ENCODE measurements at places on chromosomes 1 and 21.

DNA sequence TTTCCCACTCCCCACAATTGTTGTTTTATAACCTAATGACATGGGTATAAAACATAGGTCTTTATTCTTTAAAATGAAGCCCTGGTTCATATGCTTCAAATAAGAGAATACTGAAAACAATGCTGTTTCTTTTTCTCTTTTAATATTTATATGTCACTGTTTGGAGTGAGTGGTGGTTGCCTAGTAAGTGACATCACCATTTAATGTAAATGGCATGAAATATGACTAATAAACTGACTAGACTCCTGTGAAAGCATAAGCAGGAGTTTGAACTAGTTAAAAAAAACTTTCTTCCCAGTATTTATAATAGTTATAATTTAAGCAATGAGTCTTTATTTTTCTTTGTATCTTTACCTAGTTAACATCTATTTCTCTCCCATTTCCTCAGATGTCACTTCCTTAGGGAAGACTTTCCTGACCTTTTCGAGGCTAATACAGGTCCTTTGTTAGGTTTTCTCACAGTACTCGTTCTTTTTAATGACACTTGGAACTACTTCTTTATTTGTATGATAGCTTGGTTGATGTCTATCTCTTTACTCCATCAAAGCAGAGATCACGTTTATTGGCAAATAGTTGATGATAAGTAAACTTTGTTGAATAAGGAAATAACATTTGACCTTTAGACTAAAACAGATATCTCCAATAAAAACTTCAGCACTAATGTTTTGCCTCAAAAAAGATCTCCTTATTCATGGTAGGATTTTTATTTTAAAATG lies 105.4 kb upstream of the PDC start:
- peak; percentile 67 for DNase-seq

- peak; percentile 93 for DNase-seq
Observed at GRCh38 chr1:245822996-245823395, 668.2 kb downstream of the KIF26B start.

DNA sequence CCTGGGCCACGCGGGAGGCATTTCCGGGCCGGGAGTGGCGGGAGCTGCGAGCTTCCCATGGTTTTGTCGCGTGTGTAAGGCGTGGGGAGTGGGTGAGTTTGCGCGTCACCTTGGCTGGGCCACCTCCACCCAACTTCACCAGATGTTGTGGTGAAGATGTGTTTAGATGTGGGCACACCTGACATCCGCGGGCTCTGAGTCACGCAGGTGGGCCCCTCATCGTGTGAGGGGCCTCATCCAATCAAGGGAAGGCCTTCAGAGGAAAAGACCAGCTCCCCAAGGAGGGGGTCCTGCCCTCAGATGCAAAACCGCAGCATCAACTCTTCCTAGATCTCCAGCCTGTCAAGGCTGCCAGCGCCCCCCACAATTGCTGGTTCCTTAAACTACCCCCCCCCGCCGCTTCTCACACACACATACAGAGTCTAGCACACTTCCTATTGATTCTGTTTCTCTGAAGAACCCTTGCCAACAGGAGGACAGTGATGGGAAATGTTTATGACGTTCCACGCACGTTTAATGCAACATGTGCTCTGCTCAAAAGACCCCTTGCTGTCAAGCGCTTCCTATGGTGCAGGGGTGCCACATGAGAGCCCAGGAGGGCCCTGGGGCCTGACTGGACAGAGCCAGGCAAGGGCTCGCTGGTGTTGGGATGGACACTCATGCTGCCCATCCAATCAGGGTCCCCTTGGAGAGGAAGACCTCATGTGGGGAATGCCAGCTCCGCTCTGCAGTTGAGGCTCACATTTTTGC lies 11.9 kb downstream of the ACTRT2 start:
- DNase-seq, result no peak

DNA sequence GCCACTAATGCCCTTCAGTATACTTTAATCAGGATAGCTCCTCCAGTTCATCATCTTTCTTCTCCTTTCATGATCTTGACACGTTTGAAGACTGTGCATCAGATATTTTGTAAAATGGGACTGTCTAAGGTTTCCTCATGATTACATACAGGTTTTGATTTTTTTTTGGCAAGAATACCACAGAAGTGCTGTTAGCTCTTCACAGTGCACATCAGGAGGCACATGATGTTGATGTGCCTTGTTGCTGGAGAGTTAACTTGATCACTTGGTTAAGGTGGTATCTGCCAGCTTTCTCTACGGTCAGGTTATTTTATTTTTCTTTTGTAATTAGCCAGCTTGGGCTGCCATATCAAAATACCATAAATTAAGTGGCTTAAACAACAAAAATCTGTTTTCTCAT lies 128.6 kb upstream of the IVNS1ABP start:
- no peak for DNase-seq

DNA sequence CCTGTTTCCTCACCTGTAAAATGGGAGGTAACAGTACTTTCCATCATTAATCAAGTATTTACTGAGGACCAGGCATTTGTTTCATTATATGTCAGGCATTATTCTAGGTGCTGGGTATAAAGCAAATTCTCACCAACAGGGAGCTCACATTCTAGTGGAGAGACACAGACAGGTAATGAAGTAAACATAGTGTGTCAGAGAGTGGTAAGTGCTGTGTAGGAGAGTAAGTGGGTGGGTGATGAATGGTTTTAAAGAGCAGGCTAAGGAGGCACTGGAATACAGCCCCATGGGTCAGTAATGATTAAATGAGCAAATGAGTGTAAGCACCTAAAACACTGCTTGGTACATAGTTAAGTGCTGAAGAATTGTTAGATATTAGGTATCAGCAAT lies 60.4 kb downstream of the DNTTIP2 start:
- DNase-seq, result no peak

DNA sequence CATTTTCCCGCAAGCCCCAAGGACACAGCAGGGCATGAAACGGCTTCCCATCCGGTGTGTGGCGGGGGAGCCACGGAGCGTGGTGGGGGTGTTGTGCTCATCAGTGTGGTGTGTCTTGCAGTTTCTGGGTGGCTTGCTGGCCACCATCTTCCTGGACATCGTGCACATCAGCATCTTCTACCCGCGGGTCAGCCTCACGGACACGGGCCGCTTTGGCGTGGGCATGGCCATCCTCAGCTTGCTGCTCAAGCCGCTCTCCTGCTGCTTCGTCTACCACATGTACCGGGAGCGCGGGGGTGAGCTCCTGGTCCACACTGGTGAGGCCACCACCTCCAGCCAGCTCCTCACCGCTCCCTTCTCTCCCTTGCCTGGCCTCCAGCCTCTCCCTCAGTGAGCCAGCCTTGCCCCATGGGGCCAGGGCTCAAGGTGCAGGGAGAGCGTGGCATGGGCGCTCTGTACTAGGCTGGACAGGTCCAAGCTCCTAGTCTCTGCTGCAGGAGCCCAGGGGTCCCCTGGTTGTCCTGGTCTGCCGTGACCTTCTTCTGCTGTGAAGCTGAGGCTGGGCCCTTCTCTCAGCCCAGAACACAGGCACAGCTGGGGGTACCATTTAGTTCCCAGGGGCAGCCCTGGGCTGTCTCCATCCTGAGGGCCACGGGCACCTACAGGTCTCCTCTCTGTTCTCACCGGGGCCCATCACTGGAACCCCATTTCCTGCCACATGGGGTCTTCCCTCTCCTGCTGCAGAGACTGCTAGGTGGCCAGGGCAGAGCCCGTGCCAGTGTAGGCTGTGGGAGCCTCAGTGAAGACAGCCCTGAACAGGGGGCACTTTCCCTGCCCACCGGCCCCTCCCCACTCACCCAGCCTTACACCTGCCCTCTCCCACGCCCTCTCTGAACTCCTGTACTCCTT lies 12.6 kb downstream of the AGTRAP start:
- DNase-seq, result no peak

DNA sequence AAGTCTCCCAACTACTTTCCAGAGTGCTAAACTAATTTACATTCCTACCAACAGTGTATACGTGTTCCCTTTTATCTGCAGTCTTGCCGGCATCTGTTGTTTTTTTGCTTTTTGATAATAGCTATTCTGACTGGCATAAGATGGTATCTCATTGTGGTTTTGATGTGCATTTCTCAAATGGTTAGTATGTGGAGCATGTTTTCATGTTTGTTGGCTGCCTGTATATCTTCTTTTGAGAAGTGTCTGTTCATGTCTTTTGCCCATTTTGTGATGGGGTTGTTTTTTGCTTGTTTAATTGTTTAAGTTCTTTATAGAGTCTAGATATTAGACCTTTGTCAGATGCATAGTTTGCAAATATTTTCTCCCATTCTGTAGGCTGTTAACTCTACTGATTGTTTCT lies 46.6 kb downstream of the MAST2 start:
- no peak for DNase-seq

DNA sequence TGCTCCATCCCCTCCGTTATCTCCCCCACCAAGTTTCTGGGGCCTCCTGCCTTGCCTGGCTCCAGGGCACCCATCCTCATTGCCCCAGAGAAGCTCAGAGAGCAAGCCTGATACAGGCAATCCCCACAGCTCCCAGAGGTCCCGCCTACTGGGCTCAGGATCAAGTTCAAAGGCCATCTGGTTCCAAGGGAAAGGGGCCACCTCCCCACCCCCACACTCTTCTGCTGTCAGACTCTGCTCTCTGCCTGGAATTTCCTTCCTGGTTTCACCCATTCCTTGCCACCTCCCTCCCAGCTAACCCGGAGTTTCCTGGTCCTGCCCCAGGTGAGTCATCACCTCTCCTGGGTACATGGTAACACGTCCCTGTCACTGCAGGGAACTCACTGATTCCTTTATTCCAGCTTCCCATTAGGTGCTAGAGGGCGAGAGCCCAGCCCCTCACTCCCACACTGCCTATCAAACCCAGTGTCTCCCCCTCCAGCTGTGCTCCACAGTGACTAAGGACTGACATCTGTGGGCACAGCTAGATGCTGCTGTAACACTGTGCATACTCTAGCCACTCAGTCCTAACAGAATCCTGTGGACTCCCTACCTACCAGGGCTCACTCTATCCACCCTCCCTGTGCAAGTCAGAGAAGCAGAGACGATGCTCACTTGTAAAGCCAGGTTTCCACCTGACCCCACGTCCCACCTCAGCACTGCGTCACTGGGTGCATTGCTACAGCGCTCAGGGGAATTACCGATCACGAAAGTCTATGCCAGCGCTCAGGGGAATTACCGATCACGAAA lies 21.8 kb downstream of the RSPH1 start:
- DNase-seq, result peak; percentile 80

- peak; percentile 54 for DNase-seq
Observed at GRCh38 chr1:201582705-201583442, 43.9 kb downstream of the NAV1 start.

DNA sequence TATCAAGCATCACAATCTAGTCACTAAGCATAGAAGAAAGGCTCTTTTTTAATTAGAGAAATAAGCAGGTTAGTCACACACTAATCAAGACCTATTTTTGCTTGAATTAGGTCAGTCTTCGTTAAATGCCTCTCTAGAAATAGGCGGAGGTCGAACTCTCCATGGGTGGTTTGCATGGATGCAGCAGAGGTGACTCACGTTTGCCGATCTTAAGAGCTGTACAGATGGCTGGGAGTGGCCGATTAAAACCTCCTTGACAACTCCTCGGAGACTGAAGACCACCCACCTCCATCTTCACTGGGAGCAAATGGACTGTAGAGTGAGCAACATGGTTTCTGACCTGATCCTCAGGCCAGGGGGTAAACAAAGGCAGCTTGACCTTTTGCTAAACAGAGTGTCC lies 249.3 kb downstream of the ZNF648 start:
- DNase-seq, result peak; percentile 2

DNA sequence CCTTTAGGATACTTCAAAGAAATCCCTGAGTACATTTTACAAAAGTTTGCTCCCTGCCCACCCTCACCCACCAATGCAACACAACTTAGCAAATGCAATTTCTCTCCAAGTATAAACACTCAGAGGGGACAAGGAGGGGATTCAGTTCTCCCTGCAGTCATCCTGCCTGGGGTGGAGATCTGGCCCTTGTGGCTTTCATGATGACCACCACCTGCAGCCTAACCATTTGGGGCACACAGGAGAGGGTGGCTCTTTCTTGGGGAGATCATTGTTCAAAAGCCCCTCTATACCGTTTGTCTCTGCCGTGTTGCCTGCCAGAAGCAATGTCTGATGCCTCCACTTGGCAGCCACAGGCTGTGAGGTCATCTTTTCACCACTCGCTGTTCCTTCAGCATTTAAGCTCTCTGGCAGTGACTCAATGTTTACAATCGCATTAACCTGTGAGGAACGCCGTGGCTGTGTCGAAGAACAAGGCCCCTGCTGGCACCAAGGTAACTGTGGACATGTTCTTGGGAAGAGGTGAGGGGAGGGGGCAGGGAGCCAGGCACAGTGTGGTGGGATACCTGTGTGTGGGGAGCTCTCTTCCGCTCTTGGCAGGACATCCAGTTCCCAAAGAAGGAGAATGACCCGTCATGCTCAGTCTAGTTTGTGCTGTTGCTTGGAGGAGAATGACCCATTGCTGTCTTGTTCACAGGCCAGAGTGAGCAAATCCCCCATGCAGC lies 103.9 kb upstream of the DUSP10 start:
- peak; percentile 89 for DNase-seq

DNA sequence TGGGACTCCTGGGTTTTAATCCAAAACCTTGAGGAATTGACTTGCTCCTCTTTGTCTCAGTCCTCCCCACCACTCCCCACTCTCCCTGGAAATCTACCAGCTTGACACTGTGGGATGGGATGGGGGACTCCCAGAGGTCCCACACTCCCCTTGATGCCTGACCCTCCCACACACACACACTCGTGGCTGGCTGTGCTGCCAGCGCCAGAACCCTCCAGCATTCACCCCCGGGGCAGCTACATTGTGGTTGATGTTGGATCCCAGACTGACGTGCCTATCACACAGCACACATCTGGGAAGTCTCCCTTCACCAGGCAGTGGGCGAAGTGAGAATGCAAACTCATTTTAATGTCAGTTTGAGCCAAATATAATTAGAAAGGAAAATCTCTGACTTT lies 10.0 kb downstream of the KIRREL1 start:
- peak; percentile 84 for DNase-seq

- no peak for DNase-seq
Observed at GRCh38 chr1:93591676-93592550, 89.7 kb downstream of the BCAR3 start.

GRCh38 chr1:161300478-161300877 lies 9.3 kb downstream of the MPZ start:
- DNase-seq, result no peak

DNA sequence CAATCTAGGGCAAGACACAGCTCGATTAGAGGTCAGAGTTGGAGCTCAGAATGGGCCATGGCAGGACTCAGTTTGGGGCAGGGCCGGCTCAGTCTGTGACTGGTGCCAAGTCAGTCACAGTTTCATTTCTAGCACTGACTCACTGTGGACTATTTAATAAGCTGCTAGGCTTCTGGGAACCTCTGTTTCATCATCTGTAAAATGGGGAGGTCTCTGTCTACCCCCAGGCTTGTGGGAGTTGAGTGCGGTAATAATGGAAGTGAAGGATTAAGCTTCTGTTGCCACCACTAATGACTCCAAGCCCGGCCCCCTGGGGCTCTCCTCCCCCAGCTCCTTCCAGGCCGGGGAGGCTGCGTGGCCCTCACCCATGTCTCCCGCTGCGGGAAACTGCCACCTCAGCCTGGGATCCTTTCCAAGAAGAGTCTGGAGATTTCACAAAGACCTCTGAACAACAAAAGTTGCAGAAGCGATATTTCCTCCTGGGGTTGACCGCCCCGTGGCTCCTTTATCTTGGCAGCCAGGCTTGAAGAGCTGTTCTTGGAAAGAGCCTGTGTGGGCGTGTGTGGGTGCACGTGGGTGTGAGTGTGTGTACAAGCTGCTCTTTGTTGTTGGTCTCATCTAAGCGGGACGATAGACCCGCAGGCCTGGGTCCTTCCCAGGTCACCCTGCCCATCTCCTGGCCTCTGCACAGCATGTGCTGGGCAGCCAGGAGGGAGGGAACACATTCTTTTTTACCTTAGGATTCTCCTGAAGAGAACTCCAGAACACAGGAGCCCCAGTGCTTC lies 29.1 kb downstream of the KNCN start:
- peak; percentile 93 for DNase-seq

- DNase-seq, result no peak
Observed at GRCh38 chr1:48841966-48842365, 65.3 kb upstream of the BEND5 start.

- DNase-seq, result peak; percentile 86
Observed at GRCh38 chr1:155226188-155226909, 17.9 kb downstream of the MTX1 start.
